ENCODE measurements at places on chromosomes 16 and 17. TPM values are rescaled to one million over a fixed set of nuclear protein-coding genes. Genes with fewer than 3 reads are reported as not detected.

- DNase-seq, result no peak
- no peak overlapping the region for H3K27ac ChIP-seq
- peaks cover 6% of the 10 kb centered on the region for H3K27me3 ChIP-seq
- H3K36me3 ChIP-seq, result no peaks in the 10 kb centered on the region
- H3K4me1 ChIP-seq, result no peaks in the 10 kb centered on the region
Measured at GRCh38 chr17:81537343-81537855, 9.2 kb downstream of the FSCN2 start.

DNA sequence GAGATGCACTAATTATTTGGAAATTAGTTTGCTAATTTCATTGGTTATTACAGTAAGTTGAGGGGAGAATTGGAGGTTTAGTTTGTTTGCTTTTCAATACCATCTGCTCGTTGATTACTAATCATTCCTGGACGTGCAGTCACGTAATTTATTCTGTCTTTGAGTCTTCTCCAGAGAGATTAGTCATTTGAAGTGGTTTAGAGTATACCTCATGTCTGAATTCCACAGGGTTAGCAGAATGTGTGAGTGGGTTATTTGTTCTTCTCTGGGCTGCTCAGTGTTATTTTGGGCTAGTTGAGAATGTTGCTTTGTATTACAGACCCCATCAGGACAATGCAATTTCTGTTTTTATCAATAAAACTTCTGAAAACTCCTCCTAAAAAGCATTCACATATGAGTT, 265.0 kb downstream of the RBFOX1 start:
- no peak overlapping the region for H3K27ac ChIP-seq
- H3K36me3 ChIP-seq, result no peaks in the 10 kb centered on the region
- no peak overlapping the region for H3K4me3 ChIP-seq
- no peaks in the 10 kb centered on the region for H3K27me3 ChIP-seq
- H3K4me1 ChIP-seq, result no peaks in the 10 kb centered on the region
- no peak for DNase-seq

Gene ASIC2
- not detected for total RNA-seq

Gene ZP2
- total RNA-seq, result not detected
